Urinary bladder (tissue), 4 donors: ENCODE measurements at places on chromosomes 13 and 19. TPM values are rescaled to one million over a fixed set of nuclear protein-coding genes. Genes with fewer than 3 reads are reported as not detected.

PINLYP gene
- 11.4 TPM for total RNA-seq

DIAPH3 gene
- total RNA-seq, result 23.4 TPM

CEBPA gene
- total RNA-seq, result 10.4 TPM

APLP1 gene
- 3.0 TPM for total RNA-seq

METTL21C gene
- 0.69 TPM for total RNA-seq

CGB5 gene
- total RNA-seq, result not detected

HIPK4 gene
- total RNA-seq, result not detected

SF3A2 gene
- total RNA-seq, result 32.5 TPM

ZNF345 gene
- 16.2 TPM for total RNA-seq

SIGLEC5 gene
- 0.32 TPM for total RNA-seq

CRTC1 gene
- total RNA-seq, result 4.8 TPM

SACS gene
- total RNA-seq, result 90.3 TPM

PEX11G gene
- total RNA-seq, result 1.6 TPM

TMEM221 gene
- 0.53 TPM for total RNA-seq
